ENCODE measurements at places on chromosomes 2 and 18.
A peak's percentile ranks its signal among the peaks of the same experiment; 100 is the strongest.

GRCh38 chr2:34784701-34785100 is 1185.6 kb upstream of the FAM98A start:
- no peak for DNase-seq

DNA sequence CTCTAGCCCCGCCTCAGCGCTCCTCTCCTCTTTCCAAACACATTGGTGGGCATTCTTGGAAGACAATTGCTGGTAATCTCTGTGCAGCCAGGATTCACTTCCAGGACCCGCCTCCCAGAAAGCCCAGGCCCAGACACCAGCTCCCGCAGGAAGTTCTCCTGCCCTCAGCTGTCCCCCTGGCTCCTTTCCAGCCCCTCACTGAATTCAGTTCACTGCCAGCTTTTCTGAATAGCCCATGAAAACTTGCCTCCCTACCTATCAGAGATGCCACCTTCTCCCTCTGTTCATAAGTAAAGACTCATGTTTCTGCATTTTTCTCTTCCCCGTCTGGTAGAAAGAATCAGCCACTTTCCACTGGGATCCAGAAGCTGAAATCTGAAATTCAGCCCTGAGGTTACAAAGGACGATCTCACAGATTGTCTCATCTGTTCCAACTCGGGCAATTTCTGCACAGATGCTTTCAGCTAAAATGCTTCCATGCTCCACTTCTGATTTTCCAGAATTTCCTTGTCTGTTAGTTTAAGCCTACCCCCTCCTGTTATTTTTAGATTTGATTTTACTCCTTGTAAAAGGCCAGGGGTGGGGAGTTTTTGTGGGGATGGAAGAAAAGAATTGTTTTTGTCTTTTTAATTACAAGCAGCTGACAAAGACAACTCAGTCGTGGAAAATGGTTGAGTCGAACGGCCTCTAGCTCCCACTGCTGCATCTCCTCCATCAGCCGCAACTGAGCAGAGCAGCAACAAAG is 98.1 kb downstream of the SP3 start:
- no peak for DNase-seq

- no peak for DNase-seq
Observed at GRCh38 chr18:45793264-45793965, 32.1 kb upstream of the SIGLEC15 start.

DNA sequence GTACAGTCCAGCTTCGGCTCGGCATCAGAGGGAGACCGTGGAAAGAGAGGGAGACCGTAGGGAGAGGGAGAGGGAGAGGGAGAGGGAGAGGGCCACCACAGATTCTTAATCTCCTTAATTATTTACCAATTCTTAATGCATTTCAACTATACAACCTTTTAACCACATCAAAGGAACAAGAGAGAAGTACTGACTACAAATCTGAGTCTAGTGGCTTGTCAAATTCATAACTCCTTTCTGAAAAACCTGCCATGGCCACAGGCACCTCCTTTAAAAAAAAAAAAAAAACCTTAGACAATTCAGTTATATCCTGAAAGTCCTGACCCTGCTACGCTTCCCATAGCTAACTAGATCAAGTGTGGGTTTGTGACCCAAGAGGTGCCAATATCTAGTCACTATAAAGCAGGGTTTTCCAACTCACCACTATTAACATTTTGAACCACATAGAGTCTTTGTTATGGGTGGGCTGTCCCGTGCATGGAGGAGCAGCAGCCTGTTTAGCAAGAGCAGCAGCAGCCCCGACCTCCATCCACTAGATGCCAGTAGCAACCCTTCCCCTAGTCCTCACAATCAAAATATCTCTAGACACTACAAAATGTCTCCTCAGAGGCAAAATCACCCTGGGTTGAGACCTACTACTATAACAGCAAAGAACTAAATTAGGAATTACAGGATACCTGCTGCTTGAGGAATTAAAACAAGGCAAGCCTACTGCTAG is 6.8 kb downstream of the ESCO1 start:
- no peak for DNase-seq

- DNase-seq, result no peak
Observed at GRCh38 chr2:150938527-150938926, 323.1 kb downstream of the RBM43 start.

GRCh38 chr2:226873051-226873620 is 37.3 kb downstream of the RHBDD1 start:
- DNase-seq, result no peak

DNA sequence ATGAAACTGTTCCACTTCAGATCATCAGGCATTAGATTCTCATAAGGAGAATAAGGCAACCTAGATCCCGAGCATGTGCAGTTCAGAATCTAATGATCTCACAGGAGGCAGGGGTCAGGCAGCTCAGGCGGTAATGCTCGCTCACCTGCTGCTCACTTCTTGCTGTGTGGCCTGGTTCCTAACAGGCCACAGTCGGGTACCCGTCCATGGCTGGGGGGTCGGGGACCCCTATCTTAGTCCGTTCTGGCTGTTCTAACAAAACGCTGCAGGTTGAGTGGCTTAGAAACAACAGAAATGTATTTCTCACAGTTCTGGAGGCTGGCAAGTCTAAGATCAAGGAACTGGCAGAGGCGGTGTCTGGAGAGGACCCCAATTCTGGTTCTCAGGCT is 79.2 kb downstream of the ASB1 start:
- DNase-seq, result no peak

DNA sequence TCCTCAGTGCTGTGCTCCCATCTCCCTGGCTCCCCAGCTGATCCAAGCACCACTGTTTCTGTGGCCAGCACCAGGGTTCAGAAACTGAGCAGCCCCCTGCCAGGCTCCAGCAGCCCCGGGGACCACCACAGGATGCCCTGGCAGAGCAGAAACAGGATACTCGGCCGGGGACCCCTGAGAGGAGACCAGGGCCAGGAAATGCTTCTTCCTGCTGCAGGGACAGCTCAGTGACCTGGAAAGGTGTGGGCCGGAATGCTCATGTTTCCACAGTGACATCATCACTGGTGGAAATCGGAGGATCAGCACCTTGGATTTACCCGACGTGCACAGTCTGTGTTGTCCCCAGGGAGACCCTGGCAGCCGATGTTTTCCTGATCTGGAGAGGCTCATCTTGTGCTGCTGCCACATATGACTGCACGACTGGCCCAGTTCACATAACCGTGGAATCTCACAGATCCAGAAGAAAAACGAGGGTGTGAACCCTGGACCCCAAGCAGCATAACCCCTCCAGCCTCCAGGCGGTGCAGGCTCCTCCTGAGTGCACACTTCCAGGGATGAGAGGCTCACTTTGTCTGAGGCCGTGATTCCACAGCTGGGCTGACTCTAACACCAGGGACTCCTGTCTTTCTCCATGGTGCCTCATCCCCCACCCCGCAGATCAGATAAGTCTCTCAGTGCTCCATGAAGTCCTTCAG is 58.0 kb downstream of the DDX1 start:
- no peak for DNase-seq

GRCh38 chr18:62768558-62768943 is 53.2 kb downstream of the PHLPP1 start:
- no peak for DNase-seq

GRCh38 chr2:240449764-240450531 is 14.5 kb downstream of the GPC1 start:
- DNase-seq, result no peak

GRCh38 chr2:239411117-239411516 is 10.3 kb upstream of the HDAC4 start:
- no peak for DNase-seq

DNA sequence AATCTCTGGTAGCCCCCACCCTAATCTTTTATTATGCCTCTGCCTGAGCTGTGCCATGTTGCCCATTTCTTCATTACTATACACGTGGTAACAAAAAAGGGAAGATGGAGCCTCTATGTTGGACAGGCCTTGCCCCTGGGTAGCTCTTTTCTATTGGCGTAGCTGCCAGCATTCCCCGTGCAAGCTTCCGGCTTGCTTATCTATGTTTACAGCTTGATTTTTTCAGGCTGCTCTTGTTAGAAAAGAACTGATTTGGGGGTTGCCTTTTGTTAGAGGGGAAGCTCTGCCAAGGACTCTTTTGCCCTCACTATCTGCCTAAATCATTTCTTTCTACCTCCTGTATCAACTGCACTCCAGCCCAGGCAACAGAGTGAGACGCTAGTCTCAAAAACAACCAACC is 45.5 kb upstream of the ZSWIM2 start:
- no peak for DNase-seq

DNA sequence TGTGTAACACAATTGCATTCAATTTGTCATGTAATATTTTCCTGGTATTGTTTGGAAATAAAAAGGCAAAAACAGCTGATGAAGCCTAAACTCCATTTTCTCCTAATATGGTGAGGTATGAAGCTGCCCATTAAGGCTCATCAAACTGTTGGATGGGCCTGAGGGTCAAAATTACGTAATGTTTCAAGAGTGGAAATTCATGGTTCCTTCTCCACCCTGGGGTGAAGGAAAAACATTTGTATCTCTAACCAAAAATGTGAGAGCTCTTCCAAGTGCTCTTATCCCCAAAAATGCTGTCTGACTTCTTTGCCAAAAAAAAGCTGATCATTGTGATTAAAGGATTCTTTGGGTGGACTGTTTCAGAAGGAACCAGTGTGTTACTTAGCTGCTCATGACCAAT is 91.8 kb downstream of the ARHGAP28 start:
- no peak for DNase-seq

DNA sequence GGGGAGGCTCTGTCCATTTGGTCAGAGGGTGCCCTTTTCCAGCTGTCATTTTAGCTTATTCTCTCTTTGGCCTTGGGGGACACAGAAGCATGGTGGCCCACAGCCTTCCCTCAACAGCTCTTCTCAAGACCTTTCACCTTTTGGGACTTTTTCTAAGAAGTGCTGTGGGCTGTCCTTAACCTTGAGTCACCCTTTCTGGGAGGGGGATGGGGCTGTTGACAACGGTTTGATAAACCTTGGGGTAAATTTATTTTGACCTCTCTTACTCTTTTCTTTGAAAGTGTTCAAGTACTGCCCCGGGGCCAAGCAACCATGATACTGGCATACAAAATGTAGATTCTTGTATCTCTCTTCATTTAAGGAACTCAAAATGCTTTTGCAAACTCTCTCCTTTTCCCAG is 13.7 kb downstream of the IGFBP5 start:
- DNase-seq, result peak; percentile 0
